ENCODE measurements at places on chromosomes 3 and 15.

DNA sequence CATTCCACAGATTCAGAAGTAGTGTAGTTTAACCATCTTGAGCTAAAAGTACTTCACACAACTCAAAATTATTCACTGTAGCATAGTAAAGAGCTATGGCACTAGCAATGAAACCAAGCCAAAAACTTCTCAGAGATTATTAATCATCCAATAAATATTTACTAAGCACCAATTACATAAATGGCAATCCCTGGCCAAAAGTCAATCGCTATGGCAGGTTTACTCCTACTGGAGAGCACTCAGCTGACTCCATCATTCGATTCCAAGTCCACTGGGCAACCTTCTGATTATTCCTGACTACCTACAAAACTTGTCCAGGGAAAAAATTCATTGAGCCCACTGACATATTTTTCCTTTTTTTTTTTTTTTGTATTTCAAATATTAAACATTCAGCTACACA, 23.9 kb downstream of the ATP13A3 start:
- DNase-seq, result no peak

DNA sequence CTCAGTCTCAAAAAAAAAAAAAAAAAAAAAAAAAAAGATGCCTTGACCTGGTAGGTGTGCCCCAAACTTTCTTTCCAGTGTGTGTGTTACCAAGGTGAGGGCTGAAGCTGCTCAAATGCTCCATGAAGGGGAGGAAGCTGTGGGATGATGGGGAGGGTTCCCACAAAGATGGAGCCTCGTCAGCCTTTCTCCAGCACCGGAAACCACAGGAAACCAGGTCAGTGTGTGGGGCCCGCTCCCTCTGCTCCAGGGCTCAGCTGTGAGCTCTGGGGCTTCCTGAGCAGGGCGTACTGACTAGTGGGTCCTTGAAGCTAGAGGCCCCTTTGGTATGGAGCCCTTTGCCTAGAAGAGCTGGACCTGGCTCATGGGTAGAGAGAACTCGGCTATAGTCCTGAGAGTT, 681 bp upstream of the IL17RE start:
- DNase-seq, result no peak

GRCh38 chr3:171687581-171687980, 122.7 kb downstream of the PLD1 start:
- no peak for DNase-seq

- no peak for DNase-seq
Measured at GRCh38 chr3:125433091-125433534, 58.0 kb upstream of the ZNF148 start.

- DNase-seq, result no peak
Measured at GRCh38 chr3:138856799-138857198, 22.1 kb upstream of the PIK3CB start.

DNA sequence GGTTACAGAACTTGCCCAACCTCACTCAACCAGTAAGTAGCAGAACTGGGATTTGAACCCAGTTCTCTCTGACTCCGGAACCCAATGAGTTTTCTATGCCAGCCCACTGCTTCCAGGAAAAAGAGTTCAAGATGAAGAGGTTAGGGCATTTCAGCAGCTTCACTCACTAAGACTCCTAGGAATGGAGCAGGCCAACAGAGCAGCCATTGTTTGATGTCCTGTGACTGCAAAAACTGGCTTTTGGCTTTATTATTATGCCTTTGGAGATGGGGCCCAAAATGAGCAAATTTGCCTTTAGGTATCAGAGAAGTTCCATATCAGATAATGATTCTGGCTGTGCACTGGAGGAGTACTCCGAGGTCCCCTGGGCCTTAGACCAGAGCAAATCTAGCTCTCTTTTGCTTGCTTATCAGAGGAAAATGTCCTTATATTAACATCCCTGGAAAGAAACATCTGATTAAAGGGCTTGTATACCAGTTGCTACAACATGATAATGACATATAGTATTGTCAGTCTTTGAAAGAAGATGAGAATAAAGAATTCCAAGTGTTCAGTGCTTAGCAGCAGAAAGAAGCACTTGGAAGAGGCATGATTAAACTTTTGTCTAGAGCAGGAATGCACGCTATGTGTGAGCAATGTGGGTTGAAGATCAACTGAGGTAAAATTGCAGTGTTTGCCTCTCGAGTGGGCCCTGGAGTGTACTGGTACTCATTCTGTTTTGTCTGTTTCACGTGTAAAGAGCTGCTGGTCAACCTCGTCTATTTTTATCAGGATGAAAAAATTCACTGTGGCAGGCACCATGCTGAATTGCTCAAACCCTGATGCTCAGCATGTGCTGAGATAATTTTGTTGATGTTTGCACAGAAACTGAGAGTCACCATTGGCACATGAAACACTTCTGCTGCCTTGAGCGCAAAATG, 21.8 kb upstream of the KLHL24 start:
- no peak for DNase-seq

GRCh38 chr3:31417486-31417885, 115.2 kb upstream of the STT3B start:
- DNase-seq, result no peak
